ENCODE measurements at places on chromosomes 3 and 15.

DNA sequence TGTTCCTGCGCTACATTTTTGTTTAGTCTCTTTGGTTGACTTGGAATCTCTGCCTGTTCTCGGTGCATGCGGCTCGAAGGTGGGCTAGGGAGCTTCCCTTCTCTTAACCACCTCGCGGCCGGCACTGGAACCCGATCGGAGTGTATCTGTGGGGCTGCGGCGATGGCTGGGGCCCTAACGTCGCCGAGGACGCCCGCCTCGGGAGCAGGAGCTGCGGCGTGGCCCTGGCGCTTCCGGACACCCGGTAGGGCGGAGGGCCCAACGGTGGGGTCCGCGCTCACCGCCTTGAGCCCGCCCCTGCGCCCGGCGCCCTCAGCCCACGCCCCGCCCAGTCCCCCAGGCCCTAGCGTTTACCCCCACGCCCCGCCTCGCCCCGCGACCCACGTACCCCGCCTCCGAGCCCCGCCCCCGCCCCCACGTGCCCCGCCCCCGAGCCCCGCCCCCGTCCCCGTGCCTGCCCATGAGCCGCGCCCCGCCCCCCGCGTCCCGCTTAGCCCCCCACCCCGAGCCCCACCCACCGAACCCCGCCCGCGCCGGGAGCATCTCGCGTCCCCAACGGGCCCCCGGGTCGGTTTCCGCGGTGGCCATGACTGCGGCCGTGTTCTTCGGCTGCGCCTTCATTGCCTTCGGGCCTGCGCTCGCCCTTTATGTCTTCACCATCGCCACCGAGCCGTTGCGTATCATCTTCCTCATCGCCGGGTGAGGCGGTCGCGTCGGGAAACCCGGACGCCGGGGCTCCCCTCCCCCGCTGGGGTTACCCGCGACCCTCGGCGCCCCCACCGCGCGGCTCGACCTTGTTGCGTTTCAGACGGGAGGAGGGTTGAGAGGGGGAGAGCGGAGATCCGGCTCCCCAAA, at the start of gene APH1B:
APH1B (plus strand) TSS at position 568 of the 855 bp plus-strand sequence; CDS start at position 587, 19 bp downstream.
- DNase-seq, result peak; percentile 66

DNA sequence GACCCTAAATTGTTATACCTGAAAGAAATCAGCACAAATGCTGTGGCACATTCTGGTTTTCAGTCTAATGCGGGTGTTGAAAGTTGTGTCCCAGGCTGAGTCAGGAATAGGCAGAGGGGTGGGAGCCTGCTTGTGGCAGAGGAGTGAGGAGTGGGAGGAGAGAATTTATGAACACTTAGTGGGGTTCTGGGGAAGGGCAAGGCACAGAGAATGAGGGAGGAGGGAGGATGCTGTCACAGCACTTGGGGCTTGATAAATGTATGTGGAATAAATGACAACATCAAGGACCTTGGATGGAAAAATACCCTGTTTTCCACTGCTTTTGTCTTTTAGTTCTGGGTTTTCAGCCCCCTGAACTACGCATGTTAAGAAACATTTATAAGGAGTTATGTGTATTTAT, 49.3 kb downstream of the ZNF621 start:
- no peak for DNase-seq

DNA sequence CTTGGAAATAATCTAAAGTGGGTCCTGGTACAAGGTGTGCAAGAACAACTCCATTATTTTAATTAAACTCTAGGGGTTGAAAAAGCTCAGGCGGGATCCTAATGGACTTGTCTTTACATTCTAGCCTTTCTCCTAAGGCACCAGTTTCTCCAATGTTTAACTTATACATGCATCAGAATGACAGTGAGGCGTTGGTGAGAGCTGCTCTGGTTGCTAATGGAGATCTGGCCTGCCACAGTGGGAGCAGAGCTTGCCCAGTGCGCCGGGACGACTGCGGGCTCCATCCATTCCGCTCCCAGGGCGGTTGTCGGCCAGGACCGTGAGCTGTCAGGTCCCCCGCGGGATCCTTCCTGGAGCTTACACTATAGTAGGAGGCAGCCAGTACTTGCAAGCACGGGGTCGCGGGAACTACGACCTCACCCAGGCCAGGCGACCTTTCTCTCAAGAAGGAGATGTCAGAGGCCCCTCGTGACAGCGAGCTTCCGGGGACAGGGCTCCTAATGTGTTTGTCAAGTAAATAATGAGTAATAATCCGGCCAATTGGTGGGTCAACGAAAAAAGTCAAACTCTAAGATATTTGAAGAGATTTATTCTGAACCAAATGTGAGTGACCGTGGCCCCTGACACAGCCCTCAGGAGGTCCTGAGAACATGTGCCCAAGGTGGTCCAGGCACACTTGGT, 991 bp upstream of the HIGD1A start:
- DNase-seq, result no peak

GRCh38 chr3:125443923-125444322, 68.8 kb upstream of the ZNF148 start:
- no peak for DNase-seq

DNA sequence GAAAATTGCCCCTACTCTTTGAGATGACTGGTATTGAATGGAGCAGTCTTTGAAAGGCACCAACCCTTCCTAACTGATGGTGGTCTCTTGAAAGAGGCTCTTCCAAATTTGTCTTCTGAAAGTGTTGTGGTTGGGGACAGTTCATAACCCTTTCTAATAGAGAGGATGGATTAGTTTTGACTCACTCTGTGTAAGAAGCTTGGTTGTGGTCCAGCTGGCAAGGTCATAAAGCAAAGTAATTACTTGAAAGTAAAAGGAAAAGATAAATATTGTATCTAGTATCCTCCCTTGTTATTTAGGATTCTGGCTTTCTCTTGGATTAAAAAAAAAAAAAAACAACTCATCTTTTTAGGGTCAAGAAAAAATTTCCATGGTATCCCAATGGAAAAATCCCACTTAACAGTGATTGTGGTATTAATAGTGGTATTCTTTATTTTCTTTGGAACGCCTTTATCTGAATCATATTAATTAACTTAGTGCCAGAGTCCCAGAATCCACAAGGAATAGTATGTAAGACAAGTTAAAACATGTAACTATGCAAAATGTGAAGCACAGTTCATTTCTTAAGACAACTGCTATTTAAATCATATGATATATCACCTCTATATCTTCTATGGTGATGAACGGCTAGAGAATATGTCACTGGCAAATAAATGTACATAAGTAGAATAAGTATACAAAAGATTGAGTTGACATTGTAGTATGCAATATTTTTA, 469.3 kb upstream of the CDIN1 start:
- no peak for DNase-seq

DNA sequence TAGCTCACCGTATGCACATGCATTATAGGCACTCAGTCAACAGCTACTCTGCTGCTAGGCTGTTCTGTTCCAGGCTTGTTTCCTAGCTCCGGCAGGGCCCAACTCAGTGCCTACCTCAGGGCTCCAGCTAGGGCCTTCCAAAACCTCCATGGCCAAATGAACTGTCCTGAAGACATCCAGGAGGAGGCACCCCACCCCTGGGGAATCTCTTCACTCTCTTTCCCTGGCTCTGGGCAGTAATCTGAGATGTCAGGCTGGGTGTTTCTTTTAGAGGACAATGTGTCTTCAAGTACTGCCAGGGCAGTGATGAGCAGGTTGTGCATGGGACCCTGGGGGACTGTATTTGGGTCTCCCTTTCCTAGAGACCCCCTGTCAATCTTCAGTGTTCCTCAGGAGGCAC, 38.3 kb upstream of the TPM1 start:
- DNase-seq, result no peak

- DNase-seq, result no peak
Observed at GRCh38 chr3:152611905-152612304, 223.0 kb upstream of the P2RY1 start.

DNA sequence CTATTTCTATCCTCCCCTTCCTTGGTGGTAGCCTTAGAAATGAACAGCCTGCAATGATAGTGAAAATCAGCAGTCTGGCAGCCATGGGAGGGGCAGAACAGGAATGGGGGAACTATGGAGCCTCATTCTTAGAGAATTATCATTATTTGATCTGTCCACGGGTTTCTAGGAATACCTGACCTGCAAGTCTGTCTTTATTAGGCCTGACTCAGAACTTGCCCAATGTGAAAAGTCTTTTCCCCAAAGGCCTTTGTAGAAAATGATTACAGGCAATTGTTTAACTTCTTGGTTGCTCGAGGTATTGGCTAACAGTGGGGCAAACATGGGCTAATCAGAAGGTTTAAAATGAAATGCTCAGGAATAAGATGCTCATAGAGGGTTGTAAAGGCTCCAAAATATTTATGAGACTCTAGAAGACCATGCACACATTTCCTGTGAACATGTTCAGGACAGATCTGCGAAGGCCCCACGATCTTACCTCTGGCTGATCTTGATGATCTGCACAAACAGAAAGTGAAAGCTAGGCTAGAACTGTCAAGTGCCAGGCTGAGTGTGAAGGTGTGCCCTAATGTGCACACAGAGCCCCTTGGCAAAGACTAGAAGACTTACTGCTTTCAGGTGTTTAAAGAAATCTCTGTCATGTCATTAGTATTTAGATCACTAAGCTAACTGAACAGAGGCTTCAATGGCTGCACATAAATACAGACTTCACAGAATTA, 39.6 kb upstream of the LAMP3 start:
- DNase-seq, result no peak

DNA sequence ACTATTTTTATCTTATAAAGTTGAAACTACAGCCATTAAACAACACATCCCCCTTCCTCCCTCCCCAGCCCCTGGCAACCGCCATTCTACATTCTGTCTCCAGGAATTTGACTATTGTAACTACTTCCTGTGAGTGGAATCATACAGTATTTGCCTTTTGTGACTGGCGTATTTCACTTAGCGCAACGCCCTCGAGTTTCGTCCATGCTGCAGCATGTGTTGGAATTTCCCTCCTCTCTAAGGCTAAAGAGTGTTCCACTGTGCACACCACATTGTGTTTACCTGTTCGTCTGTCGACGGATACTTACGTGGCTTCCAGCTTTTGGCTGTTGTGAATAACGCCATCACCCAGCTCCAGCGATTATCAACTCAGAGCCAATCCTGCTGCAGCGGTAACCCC, 52.0 kb upstream of the DLG1 start:
- no peak for DNase-seq

DNA sequence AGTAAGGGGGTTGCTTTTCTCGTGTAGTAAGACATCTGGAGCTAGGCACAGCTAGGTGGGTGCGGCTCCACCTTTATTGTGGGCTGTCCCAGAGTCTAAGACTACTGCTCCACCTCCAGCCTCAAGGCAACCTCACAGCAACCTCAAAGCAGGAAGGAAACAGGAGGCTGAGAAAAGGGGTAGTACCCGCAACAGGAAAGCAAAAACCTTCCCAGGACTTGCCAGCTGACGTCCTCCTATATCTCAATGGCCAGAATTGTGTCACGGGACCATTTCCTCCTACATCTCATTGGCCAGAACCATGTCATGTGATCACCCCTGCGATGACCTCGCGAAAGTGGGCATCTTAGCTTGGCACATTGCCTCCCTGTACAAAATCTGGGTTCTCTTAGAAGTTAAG, 4.3 kb upstream of the GPR160 start:
- DNase-seq, result peak; percentile 15

GRCh38 chr3:81470524-81471278, 290.7 kb downstream of the GBE1 start:
- DNase-seq, result no peak

- DNase-seq, result no peak
Observed at GRCh38 chr15:31079519-31079918, 22.0 kb downstream of the TRPM1 start.

GRCh38 chr3:68957895-68958294, 25.5 kb upstream of the TAFA4 start:
- no peak for DNase-seq

DNA sequence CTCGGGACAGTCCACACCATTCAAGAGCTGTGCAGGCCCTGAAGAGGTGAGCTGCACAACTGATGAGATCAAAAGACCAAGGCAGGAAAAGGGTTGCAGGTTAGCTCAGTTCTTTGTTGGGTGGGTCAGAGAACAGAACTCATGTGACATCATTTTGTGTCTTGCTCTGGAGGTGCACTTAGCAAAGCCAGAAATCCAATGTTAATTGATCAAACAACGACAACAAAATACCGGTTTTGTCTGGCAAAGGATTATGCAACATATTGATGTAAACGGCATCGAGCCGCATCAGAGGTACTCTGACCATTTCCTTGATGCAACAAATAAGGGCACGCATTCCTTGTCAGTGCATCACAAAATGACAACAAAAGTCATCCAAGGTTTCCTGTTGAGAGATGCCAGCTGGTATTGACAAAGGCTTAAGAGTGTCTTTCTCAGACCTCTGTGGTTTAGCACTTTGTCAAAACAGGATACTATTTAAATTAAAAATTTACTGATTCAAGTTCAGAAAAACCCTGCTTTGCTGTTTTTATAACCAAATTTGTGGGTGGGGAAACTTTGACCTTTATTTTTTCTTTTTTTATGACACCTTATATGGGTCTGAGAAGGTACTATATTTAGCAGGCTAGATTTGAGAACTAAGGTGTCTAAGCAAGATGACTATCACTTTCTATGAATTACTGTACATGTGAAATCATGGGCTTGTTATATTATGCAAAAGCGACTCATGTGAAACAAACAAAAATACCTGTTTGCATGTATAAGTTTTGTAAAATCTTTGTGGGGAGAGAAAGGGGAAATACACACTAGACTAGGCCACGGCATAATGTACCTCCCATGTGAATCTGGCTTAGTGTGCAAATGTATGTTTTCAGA, 496.1 kb downstream of the FOXP1 start:
- no peak for DNase-seq

- no peak for DNase-seq
Observed at GRCh38 chr15:69990566-69991421, 106.9 kb downstream of the TLE3 start.

- no peak for DNase-seq
Observed at GRCh38 chr3:54731732-54732445, 196.0 kb downstream of the LRTM1 start.

GRCh38 chr3:14780927-14781507, 37.7 kb upstream of the FGD5 start:
- no peak for DNase-seq

GRCh38 chr3:111603679-111604078, 8.5 kb upstream of the ZBED2 start:
- DNase-seq, result no peak

- DNase-seq, result no peak
Observed at GRCh38 chr3:66372681-66373350, 128.0 kb downstream of the LRIG1 start.

DNA sequence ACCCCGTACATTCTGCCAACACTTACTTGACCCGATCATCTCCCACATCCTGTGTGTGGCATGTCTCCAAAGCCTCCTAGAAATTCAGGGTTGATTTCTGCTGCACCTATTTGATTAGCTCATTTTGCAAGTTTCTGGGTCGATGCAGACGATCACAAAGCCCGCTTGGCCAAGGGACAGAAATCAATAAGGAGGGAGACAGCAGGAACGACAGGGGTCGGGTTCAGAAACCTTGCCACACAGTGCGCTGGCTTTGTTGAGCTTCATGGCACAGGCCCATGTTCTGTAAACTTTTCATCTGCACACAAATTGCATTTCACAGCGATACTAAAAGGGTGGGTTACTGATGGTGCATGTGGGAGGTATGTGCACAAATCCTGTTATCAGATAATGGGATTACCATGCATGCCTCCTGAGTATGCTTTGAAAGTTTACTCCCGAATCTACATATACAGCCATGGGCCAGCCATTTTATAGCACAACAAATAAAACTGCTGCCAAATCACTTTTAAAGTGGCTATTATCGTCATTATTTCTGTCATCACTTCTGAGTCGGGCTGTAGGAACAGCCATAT, 95.9 kb upstream of the ATP11B start:
- DNase-seq, result no peak

Data from activated naive CD4-positive, alpha-beta T cell (primary cell).